Urinary bladder (tissue), 4 donors: ENCODE measurements at places on chromosomes 4 and X. TPM values are rescaled to one million over a fixed set of nuclear protein-coding genes. Genes with fewer than 3 reads are reported as not detected.

The CENPVL1 gene
- total RNA-seq, result not detected

The ZC4H2 gene
- total RNA-seq, result 8.0 TPM

The PDE5A gene
- 473 TPM for total RNA-seq

The COL4A6 gene
- total RNA-seq, result 39.0 TPM

The IL21 gene
- total RNA-seq, result not detected

The MORC4 gene
- 44.6 TPM for total RNA-seq

The LANCL3 gene
- 0.63 TPM for total RNA-seq

The ZDHHC15 gene
- total RNA-seq, result 8.0 TPM

The TEX11 gene
- total RNA-seq, result not detected

The GPR173 gene
- 5.6 TPM for total RNA-seq

The TXK gene
- total RNA-seq, result 7.3 TPM

The CSAG3 gene
- not detected for total RNA-seq

The ASB12 gene
- 0.21 TPM for total RNA-seq

The GAB1 gene
- total RNA-seq, result 86.4 TPM

The TMPRSS11B gene
- not detected for total RNA-seq

The APELA gene
- not detected for total RNA-seq

The TLR3 gene
- total RNA-seq, result 20.4 TPM

The ZDHHC9 gene
- 25.2 TPM for total RNA-seq
